ENCODE measurements at places on chromosomes 2 and 18.

DNA sequence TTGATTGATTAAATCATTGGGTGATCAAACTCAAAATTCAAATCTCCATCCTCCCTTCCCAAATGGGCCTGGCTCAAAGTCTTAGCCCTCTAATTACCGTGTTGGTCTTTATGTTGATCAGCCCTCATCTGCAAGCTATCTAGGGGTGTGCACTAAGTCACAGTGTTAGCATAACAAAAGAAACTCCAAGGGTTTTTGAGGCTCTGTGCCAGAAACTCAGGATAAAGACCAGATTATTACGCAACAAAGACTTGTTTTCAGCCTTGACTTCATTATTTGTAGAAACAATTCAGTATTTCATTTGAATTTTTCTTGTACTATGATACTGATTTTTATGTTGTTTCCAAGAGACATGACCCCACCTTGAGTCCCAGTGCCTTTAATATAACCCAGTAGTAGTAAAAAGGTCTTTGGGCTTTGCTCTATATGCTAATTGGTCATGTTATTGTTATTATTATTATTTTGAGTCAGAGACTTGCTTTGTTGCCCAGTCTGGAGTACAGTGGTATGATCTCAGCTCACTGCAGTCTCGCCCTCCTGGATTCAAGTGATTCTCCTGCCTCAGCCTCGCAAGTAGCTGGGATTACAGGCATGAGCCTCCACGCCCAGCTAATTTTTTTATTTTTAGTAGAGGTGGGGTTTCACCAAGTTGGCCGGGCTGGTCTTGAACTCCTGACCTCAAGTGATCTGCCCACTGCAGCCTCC lies 13.9 kb downstream of the PSMD14 start:
- no peaks in the 10 kb centered on the region for H3K27me3 ChIP-seq
- H3K4me3 ChIP-seq: no peak overlapping the region
- no peak for DNase-seq
- peaks cover 53% of the 10 kb centered on the region for H3K36me3 ChIP-seq
- H3K4me1 ChIP-seq: peaks cover 4% of the 10 kb centered on the region
- H3K27ac ChIP-seq: no peak overlapping the region

DNA sequence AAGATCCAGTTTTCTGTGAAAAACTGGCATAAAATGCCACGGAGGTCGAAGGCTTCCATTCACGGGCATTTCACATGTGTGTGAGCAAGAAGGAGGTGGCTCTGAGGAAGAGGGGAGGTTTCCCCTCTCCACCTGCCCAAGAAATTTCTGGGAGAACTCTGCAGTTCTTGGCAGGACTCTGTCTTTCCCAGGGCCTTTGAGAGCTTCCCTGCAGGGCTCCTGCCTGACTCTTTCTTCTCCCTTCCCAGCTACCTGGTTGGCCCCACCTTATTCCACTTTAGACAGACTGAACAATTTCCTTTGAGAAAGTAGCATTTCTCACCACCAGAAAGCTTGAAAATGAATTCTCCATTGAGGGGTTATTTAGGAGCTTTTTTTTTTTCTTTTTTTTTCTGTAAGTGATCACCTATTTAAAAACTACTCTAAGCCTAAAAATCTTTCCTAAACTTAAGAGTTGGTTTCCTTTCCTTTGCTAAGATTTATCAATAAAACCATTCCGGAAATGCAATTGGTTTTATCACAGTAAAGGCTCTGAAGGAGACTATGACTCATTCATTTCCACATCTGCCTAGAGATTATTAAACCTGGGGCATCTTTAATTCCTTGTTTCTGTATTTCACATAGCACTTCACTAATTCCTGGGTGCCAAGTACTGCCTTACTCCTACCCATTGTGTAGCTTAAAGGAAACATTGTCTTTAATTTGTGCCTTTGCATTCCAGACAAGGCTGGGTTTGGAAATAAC lies 59.3 kb downstream of the UNC80 start:
- H3K27ac ChIP-seq: no peak overlapping the region
- H3K4me3 ChIP-seq: no peak overlapping the region
- peaks cover 2% of the 10 kb centered on the region for H3K27me3 ChIP-seq
- no peaks in the 10 kb centered on the region for H3K4me1 ChIP-seq
- H3K36me3 ChIP-seq: no peaks in the 10 kb centered on the region

GRCh38 chr18:52570975-52571374 lies 231.0 kb downstream of the DCC start:
- DNase-seq: no peak
- H3K27me3 ChIP-seq: no peaks in the 10 kb centered on the region
- H3K4me3 ChIP-seq: no peak overlapping the region
- no peak overlapping the region for H3K27ac ChIP-seq
- no peaks in the 10 kb centered on the region for H3K4me1 ChIP-seq

DNA sequence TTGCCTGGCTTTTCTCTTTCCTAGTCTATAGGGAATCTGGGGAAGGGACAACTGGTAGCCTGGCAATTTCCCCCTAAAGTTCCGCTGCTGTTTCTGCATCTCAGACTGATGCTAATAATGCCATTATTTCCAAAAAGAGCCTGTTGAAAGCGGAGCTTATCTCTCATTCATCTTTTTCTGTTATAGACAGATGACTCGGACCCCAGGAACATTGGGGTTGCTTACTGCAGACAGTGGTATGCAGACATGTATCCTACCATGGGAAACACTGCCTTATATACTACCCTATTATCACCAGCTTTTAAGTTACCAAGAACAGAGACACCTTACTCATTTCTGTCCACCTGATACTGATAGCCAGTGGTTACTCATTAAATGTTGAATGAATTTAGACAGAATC lies 15.3 kb downstream of the ETAA1 start:
- H3K4me1 ChIP-seq: no peaks in the 10 kb centered on the region

GRCh38 chr18:50177294-50177992 lies 17.5 kb downstream of the MYO5B start:
- H3K4me1 ChIP-seq: no peaks in the 10 kb centered on the region
- DNase-seq: no peak
- no peaks in the 10 kb centered on the region for H3K36me3 ChIP-seq
- no peak overlapping the region for H3K4me3 ChIP-seq
